T-helper 17 cell (primary cell): ENCODE measurements at places on chromosomes 2 and 18.

GRCh38 chr2:226756131-226756530 is 43.5 kb downstream of the IRS1 start:
- no peak for DNase-seq

DNA sequence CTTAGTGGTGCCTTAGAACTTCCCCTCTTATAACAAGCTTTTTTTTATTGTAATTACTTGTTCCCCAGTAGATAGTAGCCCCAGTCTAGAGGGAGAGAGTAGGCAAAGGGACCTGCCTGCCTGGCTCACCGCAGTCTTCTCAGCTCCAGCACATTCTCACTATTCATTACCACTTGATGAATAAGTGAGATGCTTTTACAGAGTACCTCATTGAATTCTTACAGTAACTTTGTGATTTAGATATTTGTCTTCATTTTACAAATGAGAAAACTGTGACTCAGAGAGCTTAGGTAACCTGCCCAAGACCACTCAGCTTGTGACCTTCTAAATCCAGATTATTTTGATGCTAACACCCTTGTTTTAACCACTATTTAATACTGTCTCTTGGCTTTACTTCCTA is 77.8 kb downstream of the CHRNA1 start:
- no peak for DNase-seq

DNA sequence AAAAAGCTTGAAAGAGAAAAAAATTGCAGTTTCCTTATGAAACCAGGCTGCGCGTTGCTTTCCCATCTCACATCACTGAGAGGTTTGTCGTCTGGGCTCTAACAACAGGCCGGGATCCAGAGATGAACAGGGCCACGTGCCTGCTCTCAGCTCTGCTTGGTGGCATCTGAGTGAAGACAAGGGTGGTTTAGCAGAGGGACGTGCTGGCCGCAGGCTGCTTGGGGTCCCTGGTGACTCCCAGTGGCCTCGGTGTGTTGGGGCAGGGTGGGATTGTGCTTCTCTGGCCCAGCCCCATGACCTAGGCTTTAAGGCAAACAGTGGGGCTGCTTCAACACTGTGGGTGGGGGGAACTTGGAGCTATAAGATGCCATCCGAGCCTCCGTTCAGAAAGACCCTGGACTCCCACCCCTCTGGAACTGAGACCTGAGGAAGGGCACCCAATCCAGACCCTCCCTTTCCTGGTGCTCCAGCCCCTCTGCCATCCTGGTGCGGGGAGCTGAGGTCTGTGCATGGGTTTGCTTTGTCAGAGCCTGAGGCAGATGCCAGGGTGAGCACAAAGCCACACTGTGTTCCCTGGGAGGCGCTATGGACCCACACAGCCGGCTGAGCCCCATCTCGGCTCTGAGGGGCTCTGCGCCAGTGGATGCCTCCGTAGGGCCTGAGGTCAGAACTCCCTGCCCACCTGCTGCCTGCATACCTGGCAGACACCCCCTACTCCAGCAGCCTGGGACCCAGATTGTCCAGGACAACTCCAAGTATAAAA is 18.4 kb upstream of the HPCAL1 start:
- DNase-seq = no peak

DNA sequence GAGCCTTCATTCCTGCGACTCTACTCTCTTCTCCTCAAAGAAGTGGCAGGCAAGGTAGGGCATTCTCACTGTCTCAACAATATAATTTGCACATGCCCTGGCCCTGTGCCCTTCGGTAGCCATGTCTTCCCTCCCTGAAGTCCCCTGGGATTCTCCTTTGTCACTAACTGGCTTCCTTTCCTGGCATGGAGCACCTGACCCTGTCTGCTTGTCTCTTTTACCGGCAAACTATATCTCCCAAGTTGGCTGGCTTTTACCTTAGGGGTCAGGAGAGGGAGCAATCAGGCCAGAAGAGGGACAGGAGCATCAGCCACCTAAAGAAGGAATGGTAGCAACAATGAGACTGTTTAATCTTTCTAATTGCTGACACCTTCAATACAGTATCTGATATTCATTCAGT is 51.9 kb upstream of the RMDN2 start:
- no peak for DNase-seq

GRCh38 chr2:54529935-54530334 is 73.8 kb downstream of the SPTBN1 start:
- DNase-seq = no peak

- no peak for DNase-seq
Measured at GRCh38 chr2:100599566-100599965, 36.8 kb downstream of the PDCL3 start.

DNA sequence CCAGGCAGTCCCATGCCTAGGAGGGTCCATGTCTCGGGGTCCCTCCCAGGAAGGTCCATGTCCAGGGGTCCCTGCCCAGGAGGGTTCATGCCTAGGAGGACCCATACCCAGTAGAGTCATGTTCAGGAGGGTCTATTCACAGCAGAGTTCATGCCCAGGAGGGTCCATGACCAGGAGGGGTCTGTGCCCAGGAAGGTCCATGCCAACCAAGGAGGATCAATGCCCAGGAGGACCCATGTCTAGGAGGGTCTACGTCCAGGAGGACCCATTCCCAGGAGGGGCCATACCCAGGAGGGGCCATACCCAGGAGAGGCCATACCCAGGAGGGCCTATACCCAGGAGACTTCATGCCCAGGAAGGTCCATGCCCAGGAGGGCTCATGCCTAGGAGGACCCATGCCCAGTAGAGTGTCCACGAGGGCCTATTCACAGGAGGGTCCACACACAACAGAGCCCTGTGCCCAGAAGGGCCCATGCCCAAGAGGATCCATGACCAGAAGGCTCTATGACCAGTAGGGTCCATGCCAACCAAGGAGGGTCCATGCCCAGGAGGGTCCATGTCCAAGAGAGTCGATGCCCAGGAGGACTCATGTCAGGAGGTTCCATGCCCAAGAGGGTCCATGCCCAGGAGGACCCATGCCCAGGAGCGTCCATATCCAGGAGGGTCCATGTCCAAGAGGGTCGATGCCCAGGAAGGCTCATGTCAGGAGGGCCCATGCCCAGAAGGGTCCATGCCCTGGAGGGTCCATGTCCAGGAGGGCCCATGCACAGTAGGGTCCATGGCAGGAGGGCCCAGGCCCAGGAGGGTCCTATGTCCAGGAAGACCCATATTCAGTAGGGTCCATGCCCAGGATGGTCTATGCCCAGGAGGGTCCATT is 10.1 kb downstream of the GPR35 start:
- no peak for DNase-seq

DNA sequence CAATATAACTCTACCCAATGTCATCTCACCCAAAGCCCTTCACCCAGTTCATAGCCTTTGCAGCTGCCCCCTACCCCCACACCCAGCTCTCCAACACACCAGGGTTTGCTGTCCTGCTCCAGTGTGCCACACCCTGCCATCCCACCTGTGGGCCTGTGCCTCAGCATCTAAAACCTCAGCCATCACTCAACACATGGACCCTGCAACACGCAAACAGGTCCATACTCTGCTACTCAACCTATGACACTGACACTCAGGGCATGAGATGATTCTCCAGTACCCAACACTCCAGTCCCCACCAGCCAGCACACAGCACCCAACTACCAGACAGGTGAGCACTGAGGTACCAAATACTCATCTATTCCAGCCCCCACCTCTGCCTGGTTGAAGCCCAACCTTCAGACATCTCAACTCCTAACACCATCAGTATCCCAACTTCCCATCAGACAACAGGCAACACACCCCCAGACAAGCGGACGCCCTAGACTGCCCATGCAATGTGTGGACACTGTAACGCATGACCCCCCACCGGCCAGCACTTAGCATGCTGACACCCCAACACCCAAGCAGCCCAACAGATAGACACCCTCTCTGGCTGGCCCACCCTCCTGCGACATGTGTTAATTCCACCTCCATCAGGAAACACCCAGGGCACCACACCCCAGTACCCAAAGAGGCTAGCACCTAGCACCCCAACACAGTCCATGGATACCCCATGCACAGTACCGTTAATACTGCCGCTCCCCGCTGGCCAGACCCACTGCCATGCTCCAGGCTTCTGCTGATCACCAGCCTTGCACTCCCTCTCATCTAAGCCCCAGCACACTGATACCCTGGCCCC is 25.0 kb downstream of the ZAP70 start:
- no peak for DNase-seq

DNA sequence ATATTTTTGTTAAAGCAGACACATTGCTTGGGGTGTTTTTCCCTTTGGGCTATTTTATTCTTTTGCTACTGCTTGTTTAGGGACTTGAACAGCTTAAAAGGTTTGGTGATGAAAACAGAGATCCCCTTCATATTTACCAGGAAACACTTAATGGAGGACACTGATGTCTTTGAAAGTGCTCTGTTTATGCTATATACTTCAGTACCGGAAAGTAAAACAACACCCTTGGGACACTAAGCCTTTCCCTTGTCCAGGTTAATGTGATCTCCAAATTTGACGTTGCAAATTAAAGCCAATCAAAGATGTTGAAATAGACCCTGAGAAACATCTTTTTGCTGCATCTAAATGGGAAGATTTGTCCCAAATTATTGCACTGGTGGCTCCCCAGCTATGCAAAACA is 564.6 kb upstream of the PKDCC start:
- DNase-seq = no peak

DNA sequence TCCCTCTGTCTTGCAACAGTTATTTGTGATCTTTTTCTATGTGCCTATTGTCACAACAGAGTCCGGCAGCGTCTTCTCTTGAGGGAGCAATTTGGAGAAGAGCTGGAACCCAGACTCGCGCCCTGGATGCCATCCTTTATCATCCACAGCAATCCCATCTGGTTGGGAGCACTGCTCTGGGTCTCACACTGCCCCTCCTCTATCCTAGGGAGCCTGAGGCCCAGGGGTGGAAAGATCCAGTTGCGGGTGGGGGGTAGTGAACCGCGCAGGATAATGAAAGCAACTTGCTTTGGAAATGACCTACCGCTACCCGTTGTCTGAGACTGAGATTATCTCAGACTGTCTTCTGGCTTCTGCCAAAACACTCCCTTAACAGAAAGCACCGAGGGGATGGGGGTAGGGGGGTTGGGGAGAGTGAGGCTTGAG is 713 bp downstream of the WBP1 start:
- no peak for DNase-seq

DNA sequence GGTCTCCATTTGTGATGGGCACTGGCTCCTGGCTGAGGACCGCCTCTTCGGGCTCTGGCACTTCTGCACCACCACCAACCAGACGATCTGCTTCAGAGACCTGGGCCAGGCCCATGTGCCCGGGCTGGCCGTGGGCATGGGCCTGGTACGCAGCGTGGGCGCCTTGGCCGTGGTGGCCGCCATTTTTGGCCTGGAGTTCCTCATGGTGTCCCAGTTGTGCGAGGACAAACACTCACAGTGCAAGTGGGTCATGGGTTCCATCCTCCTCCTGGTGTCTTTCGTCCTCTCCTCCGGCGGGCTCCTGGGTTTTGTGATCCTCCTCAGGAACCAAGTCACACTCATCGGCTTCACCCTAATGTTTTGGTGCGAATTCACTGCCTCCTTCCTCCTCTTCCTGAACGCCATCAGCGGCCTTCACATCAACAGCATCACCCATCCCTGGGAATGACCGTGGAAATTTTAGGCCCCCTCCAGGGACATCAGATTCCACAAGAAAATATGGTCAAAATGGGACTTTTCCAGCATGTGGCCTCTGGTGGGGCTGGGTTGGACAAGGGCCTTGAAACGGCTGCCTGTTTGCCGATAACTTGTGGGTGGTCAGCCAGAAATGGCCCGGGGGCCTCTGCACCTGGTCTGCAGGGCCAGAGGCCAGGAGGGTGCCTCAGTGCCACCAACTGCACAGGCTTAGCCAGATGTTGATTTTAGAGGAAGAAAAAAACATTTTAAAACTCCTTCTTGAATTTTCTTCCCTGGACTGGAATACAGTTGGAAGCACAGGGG is 5.5 kb downstream of the TMEM37 start:
- DNase-seq = no peak

DNA sequence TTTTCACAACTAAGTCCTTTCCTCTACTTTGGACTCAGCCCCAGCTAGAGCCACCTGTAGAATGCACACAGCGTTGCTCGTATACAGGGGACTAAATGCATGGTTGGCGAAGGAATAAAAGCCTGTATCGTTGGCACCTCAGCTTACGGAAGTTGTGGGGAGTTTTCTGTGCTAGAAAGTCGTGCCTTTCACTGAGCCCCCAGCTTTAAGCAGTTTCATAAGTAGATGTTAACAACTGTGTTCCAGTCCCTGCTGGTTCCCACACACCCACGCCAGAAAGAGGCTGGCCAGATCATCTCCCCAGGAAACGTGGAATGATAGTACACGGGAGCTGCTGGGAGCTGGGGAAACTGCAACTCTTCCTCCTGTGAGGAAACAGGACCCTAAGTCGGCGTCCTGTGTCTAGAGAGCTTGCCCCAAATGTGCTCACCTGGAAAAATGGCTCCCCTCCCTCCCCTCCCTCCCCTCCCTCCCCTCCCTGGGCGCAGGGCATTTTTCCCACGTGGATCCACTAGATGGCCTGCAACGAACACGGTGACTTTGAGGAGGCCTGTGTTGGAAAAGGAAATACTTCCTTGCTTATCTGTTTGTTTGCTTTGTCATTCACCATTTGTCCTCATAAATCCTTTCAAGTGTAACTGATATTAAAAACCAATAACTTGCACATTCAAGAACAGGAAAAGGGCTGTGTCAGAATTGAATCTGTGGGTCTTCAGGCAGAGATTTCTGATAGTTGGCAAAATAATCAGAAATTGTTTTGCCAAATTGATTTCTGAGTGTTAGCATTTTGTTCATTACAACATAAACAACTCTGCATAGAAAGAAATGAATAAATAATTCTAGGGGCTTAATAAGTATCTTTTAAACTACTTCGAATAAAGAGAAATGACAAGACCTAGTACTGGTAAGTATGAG is 43.9 kb upstream of the RFX8 start:
- DNase-seq = no peak
